ENCODE measurements at places on chromosomes 7 and 10.
A peak's percentile ranks its signal among the peaks of the same experiment; 100 is the strongest.

DNA sequence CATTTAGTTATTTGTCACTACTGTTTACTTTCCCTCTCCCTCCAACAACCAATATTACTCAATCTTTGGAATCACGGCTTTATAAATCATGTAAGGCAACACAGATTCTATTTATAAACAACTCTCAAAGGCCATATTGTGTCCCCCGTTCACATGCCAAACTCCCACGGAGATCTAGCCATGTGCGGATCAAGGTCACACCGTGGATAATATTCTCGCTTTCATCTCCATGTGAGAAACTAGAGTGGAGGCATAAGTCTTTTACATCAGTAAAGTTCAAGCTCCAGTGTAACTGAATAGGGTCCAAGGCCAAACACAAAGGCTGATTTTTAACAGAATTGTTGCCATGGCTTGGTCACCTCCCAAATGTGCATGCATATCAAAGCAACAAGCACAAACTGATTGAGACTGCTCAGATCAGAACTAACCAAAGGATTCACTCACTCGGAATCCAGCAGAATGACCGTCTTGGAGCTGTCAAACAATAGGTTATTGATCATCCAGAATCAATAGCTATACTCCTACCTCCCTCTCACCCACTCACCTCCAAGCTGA, 569.5 kb upstream of the LRRN3 start:
- DNase-seq = no peak

DNA sequence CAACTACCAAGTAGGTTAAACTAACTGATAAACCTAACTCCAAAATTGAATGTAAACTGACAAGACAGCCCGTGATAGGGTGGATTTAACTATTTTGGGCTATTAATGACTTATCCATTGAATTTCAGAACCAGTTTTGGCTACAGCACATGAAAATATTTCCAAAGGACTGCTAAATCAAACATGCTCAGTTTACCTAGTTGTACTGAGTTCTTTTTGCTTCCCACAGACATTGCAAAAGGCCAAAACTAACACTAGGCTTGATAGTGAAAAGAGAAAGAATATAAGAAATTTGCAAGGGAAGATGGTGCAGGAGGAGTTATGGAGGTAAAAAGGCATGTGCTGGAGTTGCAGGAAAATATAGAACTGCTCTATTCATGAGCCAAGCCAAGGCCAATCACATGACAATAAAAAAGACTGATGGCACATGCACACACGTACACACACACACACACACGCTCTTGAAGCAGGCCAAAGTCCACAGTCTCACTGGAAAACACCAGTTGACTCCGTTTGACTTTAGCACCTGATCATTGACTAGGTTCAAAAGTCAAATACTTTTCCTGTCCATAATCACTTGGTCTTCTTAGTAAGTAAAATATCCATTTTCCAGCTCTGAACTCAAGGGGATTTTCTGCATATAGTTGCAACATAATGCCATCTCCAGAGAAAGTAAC, 76.0 kb upstream of the AGBL3 start:
- DNase-seq = no peak

- DNase-seq = no peak
Observed at GRCh38 chr7:103799298-103799697, 190.2 kb downstream of the RELN start.

DNA sequence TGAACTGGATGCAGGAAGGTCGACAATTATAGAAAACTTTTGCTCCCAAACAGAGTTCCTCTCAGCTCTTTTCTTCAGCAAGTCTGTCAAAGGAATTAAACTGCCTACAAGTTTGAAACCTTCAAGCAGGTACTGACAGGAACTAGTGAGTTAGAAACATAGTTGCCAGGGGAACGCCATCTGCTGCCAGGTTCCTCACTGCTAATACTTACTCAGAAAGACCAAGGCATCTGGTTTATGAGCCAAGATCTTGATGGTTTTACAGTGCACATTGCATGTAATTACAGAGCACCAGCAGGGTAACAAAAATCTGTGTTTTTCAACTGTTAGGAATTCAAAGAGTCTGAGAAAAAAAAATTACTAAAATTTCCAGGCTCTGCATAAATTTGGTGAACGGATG, 300.0 kb upstream of the NRG3 start:
- peak; percentile 5 for DNase-seq

All from spinal cord (tissue), 10 donors.